ENCODE measurements at places on chromosomes 1 and 21. TPM values are rescaled to one million over a fixed set of nuclear protein-coding genes. Genes with fewer than 3 reads are reported as not detected.

The THEM5 gene
- total RNA-seq: not detected

The LCE3E gene
- not detected for total RNA-seq

The ATAD3C gene
- 1.9 TPM for total RNA-seq

The DTL gene
- total RNA-seq: 22.8 TPM

The FCAMR gene
- not detected for total RNA-seq

The NBPF4 gene
- total RNA-seq: not detected

The GPR161 gene
- 58.5 TPM for total RNA-seq

The HUNK gene
- total RNA-seq: 39.5 TPM

The DNAJC28 gene
- total RNA-seq: 4.9 TPM

The LRRC71 gene
- not detected for total RNA-seq

The DLGAP3 gene
- 1.3 TPM for total RNA-seq

The CELA2A gene
- total RNA-seq: not detected

The TMPRSS2 gene
- total RNA-seq: 23.7 TPM

The TNFSF4 gene
- 1.7 TPM for total RNA-seq

The SYTL1 gene
- 15.5 TPM for total RNA-seq

The CD5L gene
- total RNA-seq: not detected

The TFAP2E gene
- 0.84 TPM for total RNA-seq

The FCRL4 gene
- total RNA-seq: not detected

The WDR77 gene
- 93.6 TPM for total RNA-seq

The HSF2BP gene
- 2.0 TPM for total RNA-seq

The PDC gene
- not detected for total RNA-seq

The ARMH1 gene
- 14.9 TPM for total RNA-seq

The DDR2 gene
- total RNA-seq: 1.2 TPM

The CLDN19 gene
- 8.2 TPM for total RNA-seq

The LHX8 gene
- total RNA-seq: not detected

The C8A gene
- total RNA-seq: 0.77 TPM

The BARHL2 gene
- not detected for total RNA-seq

The CD164L2 gene
- not detected for total RNA-seq

The PPT1 gene
- total RNA-seq: 67.3 TPM

All from progenitor cell of endocrine pancreas (in vitro differentiated cells).